ENCODE measurements at places on chromosomes 1 and 21. TPM values are rescaled to one million over a fixed set of nuclear protein-coding genes. Genes with fewer than 3 reads are reported as not detected.

DNA sequence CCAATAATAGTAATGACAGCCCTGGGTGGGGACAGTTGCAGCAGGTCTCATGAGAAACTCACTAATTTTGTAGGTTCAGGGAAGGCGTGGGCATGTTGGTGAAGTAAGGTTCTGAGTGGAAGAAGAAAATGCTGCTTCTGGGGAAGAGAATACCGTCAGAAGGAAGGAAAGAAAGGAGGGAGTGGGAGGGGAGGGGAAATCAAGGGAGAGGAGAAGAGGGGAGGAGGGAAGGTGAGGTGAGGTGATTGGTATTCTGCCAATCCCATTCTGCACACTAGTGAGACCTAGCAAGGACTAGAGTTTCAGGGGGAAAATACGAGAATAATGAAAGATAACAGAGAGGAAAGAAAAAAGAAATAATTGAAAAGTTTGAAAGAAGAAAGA lies 32.4 kb upstream of the MGST3 start:
- DNase-seq = no peak

ZFP69 gene
- 3.8 TPM for total RNA-seq

- no peak for DNase-seq
Measured at GRCh38 chr21:31416465-31416864, 72.4 kb upstream of the TIAM1 start.

DMAP1 gene
- total RNA-seq = 25.6 TPM

DNA sequence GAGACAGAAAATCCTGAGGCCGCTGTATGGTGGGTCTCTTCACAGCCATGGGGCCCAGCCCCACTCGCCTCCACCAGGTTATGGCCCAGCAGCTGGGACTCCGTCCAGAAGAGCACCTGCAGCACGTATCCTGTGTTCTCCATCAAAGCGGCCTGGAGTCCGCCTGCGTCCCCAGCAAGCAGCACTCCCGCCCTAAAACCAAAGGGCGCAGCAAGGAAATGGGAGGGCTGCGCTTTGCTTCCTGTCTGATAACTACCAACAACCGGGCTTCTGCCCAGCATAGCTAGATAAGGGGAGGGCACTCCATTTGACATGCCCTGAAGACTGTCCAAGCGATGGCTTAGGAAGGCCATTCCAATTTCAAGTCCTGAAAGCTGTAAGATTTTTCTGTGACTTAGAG lies 119.9 kb downstream of the KCNJ15 start:
- no peak for DNase-seq

DNA sequence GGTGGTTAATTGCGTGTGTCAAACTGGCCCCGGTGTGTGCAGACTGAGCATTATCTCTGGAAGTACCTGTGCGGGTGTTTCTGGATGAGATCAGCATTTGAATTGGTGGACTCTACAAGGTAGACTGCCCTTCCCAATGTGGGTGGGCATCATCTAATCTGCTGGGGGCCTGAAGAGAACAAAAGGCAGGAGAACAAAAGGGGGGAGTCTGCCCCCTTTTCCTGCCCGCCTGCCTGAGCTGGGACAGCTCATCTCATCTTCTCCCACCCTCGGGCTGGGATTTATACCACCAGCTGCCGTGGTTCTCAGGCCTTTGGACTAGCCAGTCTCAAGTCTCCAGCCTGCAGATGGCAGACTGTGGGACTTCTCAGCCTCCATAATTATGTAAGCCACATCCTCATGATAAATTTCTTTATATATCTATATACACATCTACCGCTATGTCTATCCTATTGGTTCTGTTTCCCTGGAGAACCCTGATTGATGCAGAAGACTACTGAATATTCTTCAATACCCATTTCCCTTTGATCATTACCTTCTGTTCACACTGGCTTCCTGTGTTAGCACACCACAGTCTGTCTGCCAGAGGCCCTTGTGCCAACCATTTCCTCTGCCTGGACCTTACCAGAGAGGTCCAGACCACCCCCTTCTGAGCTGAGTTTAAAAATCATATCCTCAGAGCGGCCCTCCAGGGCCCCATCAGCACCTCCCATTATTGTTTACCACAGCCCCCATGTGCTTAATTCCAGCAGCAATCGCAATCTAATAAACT lies 25.2 kb downstream of the RCAN1 start:
- no peak for DNase-seq
